Activated CD4-positive, alpha-beta T cell treated with anti-CD3 and anti-CD28 coated beads for 4 hours (primary cell): ENCODE measurements at places on chromosomes 7 and 10.

- no peak for DNase-seq
Measured at GRCh38 chr7:7972128-7972527, 3.5 kb downstream of the GLCCI1 start.

GRCh38 chr7:5633161-5634106, 148.0 kb downstream of the RNF216 start:
- no peak for DNase-seq

DNA sequence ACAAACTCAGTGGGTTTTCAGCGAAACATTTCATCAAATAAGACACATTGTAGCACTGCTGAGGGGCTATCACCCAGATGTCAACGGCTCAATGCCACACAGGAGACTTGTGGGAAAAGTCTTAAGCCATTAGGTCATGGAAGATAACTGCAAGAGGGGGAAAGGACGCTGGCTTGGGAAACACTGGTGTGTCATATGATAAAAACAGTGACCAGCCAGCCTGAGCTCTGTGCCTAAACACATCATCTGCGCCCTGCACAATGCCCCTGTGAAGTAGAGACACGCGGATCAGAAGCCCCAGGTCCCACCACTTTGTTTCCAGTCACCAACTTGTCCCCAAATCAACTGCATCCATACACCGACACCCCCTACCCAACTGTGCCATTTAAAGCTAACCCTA, 116.7 kb downstream of the TNS3 start:
- no peak for DNase-seq

- DNase-seq, result no peak
Measured at GRCh38 chr7:159075563-159076238, 69.0 kb downstream of the VIPR2 start.

GRCh38 chr10:43574001-43574892, at the start of gene ZNF239:
TSS of gene ZNF239 (minus strand) at chr10:43574616. CDS start at chr10:43558079, 16,537 bp downstream.
- DNase-seq, result peak; percentile 83

GRCh38 chr7:78777829-78778228, 675.6 kb downstream of the MAGI2 start:
- DNase-seq, result no peak

GRCh38 chr7:157151626-157152339, 13.1 kb downstream of the UBE3C start:
- DNase-seq, result no peak

GRCh38 chr10:46290101-46290886, 3.5 kb downstream of the ANTXRL start:
- DNase-seq, result no peak

- no peak for DNase-seq
Measured at GRCh38 chr7:112566442-112567324, 85.9 kb downstream of the LSMEM1 start.

DNA sequence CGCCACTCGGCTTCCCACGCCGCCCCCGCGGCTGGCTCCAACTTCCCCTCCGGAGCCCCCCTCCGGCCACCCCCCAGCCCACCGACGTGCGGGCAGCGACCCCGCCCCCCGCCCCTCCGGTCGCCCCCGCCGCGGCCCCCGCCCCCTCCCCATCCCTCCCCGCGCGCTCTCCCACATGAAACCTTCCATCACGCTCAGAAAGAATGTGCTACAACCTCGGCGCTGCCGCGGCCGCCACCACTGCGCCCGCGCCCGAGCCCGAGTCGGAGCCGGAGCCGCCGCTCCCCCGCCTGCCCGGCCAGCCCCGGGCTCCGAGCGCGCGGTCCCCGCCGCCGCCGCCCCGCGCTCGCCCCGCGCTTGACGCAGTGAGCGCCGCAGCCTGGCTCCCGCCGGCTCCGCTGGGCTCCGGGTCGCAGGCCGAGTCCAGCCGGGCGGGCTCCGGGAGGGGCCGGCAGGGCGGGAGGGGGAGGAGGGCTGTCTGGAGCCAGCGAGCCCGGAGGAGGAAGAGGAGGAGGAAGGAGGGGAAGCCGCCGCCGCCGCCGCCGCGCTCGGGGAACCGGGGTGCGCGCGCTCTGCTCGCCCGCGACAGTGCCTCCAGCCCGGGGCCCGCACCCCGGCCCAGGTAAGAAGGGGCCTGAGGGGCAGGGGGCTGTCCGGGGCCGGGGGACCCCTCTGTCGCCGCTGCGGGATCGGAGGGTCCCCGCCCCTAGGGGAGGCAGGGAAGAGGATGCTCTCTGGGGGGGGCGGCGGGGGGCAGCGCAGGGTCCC, 4.3 kb upstream of the ELFN1 start:
- no peak for DNase-seq

DNA sequence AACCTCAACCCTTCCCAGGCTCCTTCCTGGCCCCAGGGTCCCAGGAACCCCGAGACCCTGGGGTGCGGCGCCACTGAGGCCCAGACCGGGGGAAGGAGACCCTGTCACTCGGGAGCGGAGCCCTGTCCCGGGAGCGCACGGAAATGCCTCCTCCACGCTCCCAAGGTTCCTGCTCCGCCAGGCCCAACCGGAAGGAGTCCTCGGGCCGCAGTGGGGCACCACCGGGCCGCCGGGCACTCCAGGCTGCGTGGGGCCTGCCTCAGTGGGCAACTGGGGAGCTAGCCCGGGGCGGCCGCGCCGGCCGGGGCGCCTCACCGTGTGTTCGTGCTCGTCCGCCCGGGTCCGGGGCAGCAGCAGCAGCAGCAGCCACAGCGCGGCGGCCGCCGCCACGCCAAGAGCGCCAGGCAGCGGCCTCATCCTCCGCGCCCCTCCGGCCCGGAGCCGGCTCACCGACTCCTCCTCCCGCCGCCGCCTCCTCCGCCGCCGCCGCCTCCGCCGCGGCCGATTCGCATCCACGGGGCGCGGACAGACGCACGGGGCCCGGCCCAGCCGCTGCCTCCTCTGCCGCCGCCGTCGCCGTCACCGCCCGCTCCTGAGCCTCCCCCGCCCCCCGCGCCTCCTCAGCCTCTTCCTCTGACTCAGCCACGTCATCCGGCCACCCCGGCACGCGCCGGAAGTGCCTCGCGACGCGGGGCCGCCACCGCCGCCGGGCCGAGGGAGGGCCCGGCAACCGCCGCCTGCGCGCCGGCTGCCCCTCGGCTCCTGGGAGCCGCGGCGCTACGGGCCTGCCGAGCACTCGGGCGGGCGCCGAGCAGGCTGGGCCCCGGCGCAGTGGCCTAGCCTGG, at the start of gene TM9SF3:
TSS of gene TM9SF3 (minus strand) at position 594 of the 845 bp plus-strand sequence. CDS start at position 417, 177 bp downstream.
- peak; percentile 93 for DNase-seq

DNA sequence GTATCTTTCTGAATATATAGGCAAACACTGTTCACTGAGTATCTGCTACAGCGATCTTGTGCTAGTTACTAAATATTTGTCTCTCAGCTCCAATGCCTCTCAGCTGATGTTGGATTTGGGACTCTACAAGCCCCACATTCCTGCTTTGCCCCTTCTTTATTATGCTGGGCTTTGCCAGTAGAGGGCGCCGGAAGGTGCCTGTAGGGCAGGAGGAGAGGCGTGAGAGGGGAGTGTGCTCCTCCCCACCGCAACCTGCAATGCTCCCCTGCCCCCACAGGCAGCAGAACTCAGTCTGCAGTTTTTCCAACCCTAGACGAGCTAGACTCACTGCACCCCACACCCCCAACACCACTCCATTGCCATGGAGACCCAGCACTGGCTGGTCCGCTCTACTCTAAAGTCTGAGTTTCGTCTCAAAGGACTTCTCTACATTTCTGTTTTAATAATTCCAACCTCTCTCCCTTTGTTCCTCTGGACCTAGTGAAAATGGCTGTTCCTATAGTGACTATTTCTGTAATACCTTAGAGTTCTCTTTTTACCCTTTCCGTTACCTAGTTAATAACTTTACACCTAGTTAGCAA, 337.6 kb downstream of the CCSER2 start:
- no peak for DNase-seq

GRCh38 chr10:132554991-132555647, 17.5 kb downstream of the INPP5A start:
- DNase-seq, result no peak

DNA sequence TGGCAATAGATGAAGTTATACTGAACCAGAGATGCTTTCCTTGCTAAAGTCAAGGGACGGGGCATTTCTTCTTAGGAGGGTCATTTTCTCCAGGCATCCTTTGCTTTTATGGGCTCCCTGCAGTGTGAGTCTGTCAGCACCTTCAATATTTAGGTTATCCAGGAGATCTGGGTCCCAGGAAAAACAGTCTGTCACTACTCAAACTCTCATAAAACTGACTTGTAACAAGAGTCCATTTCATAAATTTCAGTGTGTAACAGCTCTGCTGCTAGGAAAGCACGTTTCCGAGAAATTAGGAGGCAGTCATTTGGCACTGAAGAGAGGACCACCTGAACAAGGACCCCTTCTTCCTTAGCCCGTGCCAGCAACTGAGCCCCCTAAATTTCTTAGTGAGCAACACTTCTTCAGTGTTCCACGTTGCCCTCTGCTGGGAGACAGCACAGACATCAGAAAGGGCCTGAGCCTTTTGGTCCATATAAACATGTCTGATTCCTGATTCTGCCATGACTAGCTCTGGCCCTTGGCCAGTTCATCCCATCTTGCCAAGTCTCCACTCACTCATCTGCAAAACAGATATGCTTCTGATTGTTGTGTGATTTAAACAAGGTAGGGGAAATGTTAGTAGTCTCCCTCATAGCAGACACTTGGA, 7.2 kb downstream of the GCC1 start:
- no peak for DNase-seq

DNA sequence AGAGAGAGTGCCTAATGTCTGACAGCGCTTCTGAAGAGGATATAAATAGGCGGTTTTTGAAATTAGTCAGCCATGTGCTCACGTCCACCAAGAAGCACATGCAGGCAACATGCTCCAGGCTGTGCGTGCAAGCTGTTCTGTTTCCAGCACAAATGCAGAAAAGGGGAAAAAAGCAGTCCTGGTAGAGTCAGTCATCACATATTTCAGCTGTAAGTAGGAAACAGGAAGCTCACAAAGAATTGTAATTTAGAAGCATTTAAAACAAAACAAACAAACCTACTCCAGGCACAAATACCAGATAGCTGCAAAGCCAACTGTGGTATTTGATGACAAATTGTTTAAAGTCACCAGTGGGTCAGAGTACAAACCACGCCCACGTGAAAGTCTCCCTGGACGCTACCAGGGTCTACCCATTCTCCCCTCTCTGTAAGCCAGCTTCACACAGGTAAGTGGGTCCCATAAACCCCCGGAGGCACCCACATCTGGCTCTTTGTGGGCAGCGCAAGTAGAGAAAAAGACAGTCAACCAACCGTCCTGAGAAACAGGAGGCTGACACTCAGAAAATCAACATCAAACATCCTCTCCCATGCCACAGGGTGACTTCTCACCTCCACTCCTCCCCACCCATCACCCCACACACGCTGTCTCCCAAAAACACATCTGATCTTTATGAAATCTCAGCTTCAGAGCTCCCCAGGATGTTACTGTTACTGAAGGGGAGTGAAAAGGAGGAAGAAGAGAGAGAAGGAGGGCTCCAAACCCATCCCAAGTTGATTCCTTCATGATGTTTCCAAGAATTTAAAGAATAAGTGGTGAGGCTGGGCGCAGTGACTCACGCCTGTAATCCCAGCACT, 186.4 kb downstream of the FAM107B start:
- peak; percentile 56 for DNase-seq

DNA sequence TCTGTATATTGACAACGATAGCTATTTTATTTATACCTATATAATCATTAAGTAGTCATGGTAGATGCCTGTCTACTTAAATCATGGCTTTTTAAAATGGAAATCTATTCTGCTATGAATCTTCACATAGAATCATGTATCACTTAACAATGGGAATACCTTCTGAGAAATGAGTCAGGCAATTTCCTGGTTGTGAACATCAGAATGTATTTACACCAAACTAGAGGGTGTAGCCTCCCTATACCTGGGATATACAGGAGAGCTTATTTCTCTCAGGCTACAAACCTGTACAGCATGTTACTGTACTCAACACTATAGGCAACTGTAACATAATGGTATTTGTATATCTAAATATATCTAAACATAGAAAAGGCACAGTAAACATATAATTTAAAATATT, 502.3 kb downstream of the ZWINT start:
- no peak for DNase-seq

GRCh38 chr10:1309617-1310270, 253.6 kb downstream of the WDR37 start:
- DNase-seq, result no peak

- no peak for DNase-seq
Measured at GRCh38 chr7:50717181-50717580, 65.5 kb downstream of the GRB10 start.

DNA sequence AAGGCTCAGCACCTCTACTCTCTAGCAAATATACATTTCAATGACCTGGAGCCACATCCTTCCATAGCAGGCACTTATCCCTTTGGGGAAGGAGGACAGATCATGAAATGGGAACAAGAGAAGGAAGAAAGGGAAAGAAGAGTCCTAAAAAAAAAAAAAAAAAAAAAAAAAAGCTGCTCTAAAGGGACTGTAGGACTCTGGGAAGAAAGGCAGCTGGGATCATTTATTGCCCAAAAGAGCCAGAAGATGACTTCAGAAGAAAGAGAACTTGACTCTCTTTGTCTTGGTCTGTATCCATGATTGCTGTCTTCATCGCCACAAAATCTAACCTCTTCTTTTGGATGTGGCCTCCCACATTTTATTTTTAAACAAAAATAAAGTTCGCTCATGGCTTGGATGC, 203.6 kb upstream of the CELF2 start:
- DNase-seq, result no peak

GRCh38 chr10:16519250-16519907, 2.3 kb downstream of the C1QL3 start:
- no peak for DNase-seq

DNA sequence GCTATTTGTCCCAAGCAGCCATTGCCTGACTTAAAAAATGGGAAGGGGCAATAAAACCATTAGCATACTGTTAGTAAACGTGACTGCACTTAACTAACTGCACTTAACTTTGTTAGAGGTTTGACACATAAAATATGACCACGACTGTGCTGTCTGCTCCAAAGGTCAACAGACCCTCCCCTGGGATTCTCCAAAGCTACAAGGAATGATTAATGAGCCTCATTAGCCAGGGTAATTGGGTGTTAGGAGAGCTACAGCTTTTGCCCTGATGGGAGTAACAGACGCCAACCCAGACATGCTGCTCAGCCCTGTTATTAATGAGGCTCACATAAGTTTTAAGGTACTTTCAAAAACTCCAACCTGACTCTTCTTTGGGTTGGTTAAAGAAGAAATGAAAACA, 129.4 kb upstream of the PLPP4 start:
- no peak for DNase-seq

GRCh38 chr10:103872137-103872931, 17.0 kb upstream of the SH3PXD2A start:
- DNase-seq, result no peak

DNA sequence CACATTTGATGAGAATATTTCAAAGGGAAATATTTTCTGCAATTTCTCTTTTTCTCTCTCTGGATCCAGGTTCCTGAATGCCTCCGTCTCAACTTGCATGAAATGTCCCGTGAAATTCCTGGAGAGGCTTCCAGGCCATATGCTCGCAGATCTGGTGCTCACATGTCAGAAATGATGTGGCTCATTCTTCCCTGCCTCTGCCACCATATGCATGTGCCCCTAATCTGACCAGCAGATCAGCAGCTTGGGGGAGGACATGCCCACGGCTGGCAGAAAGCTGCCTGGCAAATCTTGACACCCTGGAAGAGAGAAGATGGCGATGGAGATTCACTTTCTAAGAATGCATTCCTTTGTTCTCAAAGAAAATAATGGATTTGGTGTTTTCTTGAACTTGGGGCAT, 490.7 kb downstream of the RPS24 start:
- no peak for DNase-seq
